ENCODE measurements at places on chromosomes 3 and 15. TPM values are rescaled to one million over a fixed set of nuclear protein-coding genes. Genes with fewer than 3 reads are reported as not detected.

The CFAP20DC gene
- total RNA-seq, result 1.5 TPM

The ITPKA gene
- total RNA-seq, result 4.7 TPM

GRCh38 chr3:47841786-47842349 is 38.9 kb downstream of the DHX30 start:
- no peak for DNase-seq

DNA sequence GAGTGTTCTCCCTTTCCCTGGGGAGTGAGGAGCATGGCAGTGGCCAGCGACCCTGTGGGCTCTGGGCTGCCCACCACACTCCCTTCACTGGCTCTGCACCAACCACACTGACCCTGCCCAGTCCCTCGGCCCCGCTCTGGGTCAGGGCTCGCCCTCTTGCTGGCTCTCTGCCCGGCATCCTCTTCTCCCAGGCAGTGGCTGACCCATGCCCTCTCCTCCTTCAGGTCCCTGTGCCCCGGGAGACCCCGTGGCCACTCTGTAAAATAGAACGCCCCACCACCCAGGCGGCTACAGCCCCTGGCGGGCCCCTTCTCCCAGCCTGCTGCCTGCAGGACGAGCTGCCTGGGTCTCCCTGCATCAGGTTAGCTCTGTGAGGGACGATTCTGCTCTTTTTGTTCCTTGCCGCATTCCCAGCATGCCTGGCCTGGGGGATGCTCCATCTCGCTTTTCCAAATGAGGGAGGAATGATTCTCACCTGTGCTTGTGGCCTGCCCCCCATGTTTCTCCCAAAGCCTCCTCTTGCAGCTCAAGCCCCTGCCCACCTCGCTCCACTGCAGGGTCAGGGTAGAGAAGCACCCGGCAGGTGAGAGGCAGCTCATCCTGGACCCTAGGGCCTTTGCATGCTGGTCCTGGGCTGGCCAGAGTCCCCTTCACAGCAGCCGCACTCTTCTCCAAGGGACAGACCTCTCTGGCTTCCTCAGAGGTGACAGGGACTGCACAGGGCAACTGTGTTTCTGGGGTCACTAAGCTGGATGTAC is 14.5 kb upstream of the CFAP100 start:
- no peak for DNase-seq
